ENCODE measurements at places on chromosomes 12 and 14. TPM values are rescaled to one million over a fixed set of nuclear protein-coding genes. Genes with fewer than 3 reads are reported as not detected.
A peak's percentile ranks its signal among the peaks of the same experiment; 100 is the strongest.

- H3K4me3 ChIP-seq, result no peak overlapping the region
- no peaks in the 10 kb centered on the region for H3K36me3 ChIP-seq
- no peaks in the 10 kb centered on the region for H3K27me3 ChIP-seq
- H3K4me1 ChIP-seq, result peaks cover 21% of the 10 kb centered on the region
- no peak for DNase-seq
Measured at GRCh38 chr12:91990525-91990924, 155.1 kb downstream of the BTG1 start.

Gene HOXC6
- 2.9 TPM for total RNA-seq

Gene SLCO1B1
- total RNA-seq, result not detected

Gene MYH7
- total RNA-seq, result not detected

DNA sequence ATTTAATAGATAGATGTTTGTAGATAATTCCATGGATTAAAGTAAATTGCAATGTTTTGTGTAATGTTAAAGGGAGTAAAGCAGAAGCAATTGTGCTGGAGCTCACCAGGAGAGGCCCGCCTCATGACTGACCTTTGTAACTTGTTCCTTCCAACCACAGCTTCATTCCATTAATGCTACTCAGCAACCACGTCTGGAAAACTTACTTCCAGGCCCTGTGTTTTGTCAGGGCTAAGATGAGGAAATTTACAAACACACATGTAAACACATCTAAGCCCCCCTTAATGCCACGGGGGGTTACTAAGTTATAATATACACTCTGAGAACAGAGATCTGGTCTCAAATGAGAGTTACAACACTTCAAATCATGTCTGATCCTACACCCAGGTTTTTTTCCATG, 12.4 kb downstream of the LUM start:
- no peaks in the 10 kb centered on the region for H3K4me1 ChIP-seq
- DNase-seq, result peak; percentile 58
- H3K4me3 ChIP-seq, result no peak overlapping the region
- peak overlapping the region; percentile 42 for H3K27ac ChIP-seq
- H3K36me3 ChIP-seq, result no peaks in the 10 kb centered on the region
- no peaks in the 10 kb centered on the region for H3K27me3 ChIP-seq

All from suprapubic skin (tissue), 4 donors.